ENCODE measurements at places on chromosomes 3 and 15. TPM values are rescaled to one million over a fixed set of nuclear protein-coding genes. Genes with fewer than 3 reads are reported as not detected.
A peak's percentile ranks its signal among the peaks of the same experiment; 100 is the strongest.

AQP9 gene
- total RNA-seq = 7.3 TPM

KIF15 gene
- 9.5 TPM for total RNA-seq

GRCh38 chr15:55736756-55737155, 6.2 kb downstream of the PRTG start:
- DNase-seq = no peak

FHIT gene
- 8.9 TPM for total RNA-seq

- DNase-seq = peak; percentile 54
Observed at GRCh38 chr3:61914276-61914675, 352.9 kb downstream of the PTPRG start.

DNA sequence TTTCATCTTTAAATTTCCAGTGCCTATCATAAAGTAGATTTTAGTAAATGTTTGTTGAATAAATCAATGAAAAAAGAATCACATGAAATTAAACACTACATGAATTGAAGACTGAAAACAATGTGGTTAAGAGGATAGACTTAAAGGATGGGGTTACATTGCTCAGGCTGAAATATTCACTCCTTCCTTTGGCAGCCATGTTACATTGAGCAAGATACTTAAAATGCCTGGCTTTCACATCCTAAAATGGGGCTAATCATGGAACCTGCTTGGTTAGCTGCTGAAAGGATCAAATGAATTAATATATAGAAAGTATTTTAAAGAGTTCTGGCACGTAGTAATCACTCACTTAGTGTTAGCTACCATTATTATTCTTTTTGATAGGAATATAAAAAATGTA, 196.9 kb upstream of the SLC2A2 start:
- no peak for DNase-seq

Measured in skin of body (tissue), 3 donors.